Activated CD4-positive, alpha-beta T cell treated with anti-CD3 and anti-CD28 coated beads, Interleukin-2, amount 10 ng/mL, durations not matched to agents 7 days and 5 days (primary cell): ENCODE measurements at places on chromosomes 16 and 17. TPM values are rescaled to one million over a fixed set of nuclear protein-coding genes. Genes with fewer than 3 reads are reported as not detected.

ERN2 gene
- total RNA-seq = not detected

AIPL1 gene
- total RNA-seq = not detected

ASGR2 gene
- total RNA-seq = not detected

TEX19 gene
- total RNA-seq = 0.10 TPM

TMEM235 gene
- not detected for total RNA-seq

TP53TG3C gene
- not detected for total RNA-seq

TBC1D3E gene
- not detected for total RNA-seq
